NCI-H226 (cell line): ENCODE measurements at places on chromosomes 4 and X.
A peak's percentile ranks its signal among the peaks of the same experiment; 100 is the strongest.

GRCh38 chr4:168655182-168655581, 158.3 kb downstream of the PALLD start:
- DNase-seq = no peak

- no peak for DNase-seq
Measured at GRCh38 chr4:166202991-166203390, 330.0 kb downstream of the TLL1 start.

DNA sequence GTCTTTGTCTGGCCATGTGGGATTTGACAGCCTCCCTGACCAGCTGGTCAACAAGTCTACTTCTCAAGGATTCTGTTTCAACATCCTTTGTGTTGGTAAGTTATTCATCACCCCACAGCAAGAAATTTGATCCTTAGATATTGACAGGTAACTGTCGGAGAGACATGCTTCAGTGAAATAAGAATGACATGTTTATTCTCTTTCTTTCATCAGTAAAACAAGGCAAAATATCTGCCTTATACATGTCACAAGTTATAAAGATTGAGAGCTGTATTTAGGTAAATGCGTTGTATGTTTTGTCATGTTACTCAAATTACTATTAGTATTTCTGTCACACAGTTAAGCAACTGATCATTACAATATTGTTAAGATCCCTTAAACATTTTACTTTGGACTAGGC, 46.9 kb downstream of the SEPTIN11 start:
- DNase-seq = no peak

- peak; percentile 30 for DNase-seq
Measured at GRCh38 chr4:83170952-83171399, 56.4 kb upstream of the PLAC8 start.

GRCh38 chrX:69291116-69291515, 125.9 kb upstream of the PJA1 start:
- DNase-seq = no peak

DNA sequence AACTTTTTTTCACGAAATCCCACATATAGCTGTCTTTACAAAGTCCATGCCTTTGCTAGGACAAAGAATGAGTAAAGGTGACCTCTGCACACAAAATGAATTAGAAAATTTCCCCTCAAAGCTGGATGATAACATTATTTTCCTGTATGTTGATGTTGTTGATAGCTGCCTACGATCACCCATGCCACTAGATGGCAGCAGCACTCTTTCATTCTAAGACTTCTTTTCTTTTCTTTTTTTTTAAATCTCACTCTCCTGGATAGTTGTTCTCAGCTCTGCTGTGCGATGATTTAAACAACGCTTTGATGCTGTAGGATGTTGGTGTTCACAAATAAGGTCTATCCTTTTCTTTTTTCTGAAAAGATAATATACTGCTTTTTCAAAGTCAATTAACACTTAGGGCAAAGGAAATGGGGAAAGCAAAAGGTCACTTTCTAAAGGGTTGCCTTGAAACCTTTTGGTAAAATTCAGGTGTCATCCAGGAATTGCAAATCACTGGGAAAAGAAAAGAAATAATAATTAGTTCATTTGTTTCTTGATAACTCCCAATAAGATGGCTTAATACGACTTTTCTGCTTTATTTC, 266.8 kb downstream of the C4orf33 start:
- no peak for DNase-seq

GRCh38 chr4:1939664-1940509, 68.7 kb downstream of the NSD2 start:
- peak; percentile 57 for DNase-seq

- peak; percentile 62 for DNase-seq
Measured at GRCh38 chr4:44150091-44150576, 298.5 kb downstream of the KCTD8 start.

DNA sequence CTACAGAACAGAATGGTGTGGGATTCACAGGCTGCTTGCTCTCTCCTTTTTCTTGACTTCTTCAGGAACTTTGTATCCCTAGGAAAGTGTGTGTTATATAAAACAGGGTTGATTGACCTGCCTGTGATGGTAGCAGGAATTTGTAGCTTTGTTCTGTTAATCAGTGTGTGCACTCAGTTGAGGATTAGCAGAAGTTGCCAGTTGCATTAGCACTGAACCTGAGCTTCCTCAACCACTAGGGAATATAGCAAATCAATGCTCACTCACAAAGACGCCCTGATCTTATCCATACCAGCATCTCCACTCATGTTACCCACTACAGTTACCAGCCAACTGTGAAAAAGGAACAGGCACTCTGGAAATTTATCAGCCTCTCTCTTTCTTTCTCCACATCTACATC, 319.1 kb upstream of the EMCN start:
- DNase-seq = no peak

DNA sequence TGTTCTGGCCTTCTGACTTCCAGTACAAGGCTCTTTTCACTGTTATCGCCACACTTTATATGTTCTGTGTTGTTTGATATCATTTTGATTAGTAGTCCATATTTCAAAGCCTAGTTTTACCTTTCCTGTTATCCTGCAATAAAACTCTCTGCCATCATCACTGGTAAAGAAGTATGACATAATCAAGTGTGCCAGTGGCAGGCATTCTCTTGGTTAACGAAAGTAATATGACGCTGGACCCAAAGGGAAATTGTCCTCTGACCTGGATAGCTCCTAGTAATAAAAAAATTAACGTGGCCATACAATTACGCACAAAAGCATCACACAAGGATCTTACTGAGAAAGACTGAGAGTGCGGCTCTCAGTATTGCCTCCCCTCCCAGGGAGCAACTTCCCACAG, 33.8 kb downstream of the DGKK start:
- DNase-seq = no peak

GRCh38 chr4:26206999-26207398, 113.8 kb upstream of the RBPJ start:
- no peak for DNase-seq

- DNase-seq = no peak
Measured at GRCh38 chr4:179867300-179867878, 2375.8 kb upstream of the TENM3 start.

GRCh38 chr4:21413807-21414370, 534.7 kb downstream of the KCNIP4 start:
- no peak for DNase-seq

GRCh38 chr4:52939739-52940138, 77.6 kb downstream of the RASL11B start:
- DNase-seq = no peak

GRCh38 chr4:183621875-183622274, 37.1 kb downstream of the RWDD4 start:
- no peak for DNase-seq

- no peak for DNase-seq
Measured at GRCh38 chr4:6641164-6641970, 882 bp downstream of the MRFAP1 start.
